ENCODE measurements at places on chromosomes 6 and 20.

DNA sequence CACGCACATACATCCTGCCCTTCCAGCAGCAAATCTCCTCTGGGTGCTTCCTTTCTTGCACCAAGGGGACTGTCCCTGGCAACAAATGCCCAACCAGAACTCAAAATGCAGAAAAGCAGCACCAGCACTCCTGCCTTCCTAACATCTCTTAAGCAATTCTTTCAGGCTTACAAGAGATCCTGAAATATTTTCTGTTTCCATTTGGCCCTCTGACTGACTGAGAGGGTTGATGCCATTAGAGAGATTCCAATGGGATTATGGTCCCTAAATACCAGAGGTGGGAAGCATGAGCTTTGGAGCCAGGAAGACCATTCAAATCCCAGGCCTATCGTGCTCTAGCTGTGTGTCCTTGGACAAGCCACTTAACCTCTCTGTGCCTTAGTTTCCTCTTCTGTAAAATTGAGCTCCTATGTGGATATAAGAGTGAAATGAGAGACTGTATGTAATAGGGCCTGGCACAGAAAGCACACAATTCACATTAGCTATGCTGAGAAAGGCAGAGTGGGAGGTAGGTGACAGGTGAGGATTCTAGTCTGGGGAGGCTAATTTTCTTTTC is 56.8 kb downstream of the PRDM1 start:
- DNase-seq: no peak

- no peak for DNase-seq
Measured at GRCh38 chr20:1712634-1713624, 55.4 kb upstream of the SIRPG start.

DNA sequence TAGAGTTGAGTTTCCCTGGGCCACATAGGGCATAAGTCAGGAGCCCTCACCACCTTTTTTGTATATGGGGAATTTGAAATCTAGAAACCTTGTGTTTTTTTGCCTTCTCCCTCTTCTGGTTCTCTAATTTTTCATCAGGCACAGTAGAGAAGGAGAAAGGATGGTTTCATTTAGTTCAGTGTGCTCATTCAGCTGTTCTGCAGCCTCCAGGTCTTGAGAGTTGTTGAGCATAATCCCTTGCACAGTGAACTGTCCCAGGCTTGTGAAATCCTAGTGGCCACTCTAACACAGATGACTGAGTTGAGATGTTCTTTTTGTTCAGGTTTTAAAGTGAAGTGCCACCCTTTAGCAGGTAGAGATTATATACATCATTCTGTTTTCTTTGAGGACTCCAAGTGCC is 183.5 kb downstream of the CDKAL1 start:
- DNase-seq: no peak

DNA sequence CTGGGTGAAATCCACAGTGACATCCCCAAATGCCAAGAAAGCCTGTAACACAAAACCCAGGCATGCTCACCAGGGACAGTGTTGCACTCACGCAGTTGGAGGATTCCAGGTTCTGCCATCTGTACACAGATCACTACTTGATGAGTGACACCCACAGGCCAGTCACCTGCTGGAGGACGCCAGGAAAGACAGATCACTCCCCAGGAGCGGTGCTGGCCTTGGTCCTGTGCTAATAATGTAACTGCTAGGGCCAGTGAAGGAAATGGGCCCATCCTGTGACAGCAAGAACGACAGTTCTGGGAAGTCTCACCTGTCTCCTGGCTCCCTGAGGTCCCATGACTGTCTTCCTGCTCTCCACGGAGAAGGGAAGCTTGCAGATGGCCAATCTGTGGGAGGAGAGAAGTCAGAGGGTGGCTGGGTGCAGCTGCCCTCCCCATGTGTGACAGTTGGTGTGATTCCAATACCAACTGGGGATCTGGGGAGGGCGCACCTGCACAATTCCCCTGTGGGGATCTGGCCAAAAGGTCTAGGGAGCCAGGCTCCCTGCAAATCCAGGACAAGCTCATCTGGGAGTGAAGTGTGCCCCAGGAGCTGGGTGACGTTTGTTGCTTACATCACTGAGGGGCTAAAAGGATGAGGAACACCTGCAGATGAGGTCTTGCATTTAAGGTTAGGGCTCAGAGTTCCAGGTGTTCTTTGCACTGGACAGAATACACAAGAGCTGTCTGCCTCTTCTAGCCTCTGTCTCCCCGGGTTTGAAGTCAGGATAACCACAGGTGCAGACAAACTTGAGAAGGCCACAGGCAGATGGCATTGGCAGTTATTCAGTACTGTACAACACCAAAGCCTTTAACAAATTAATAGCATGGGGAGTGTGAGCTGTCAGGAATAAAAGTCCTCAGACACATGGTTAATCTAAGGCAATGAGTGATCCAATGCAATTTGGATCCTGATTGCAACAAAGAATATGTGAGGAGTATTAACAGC is 10.3 kb downstream of the ZNF337 start:
- no peak for DNase-seq

GRCh38 chr6:121595646-121596045 is 160.2 kb downstream of the GJA1 start:
- DNase-seq: no peak

GRCh38 chr6:131331873-131332781 is 196.9 kb downstream of the AKAP7 start:
- no peak for DNase-seq

DNA sequence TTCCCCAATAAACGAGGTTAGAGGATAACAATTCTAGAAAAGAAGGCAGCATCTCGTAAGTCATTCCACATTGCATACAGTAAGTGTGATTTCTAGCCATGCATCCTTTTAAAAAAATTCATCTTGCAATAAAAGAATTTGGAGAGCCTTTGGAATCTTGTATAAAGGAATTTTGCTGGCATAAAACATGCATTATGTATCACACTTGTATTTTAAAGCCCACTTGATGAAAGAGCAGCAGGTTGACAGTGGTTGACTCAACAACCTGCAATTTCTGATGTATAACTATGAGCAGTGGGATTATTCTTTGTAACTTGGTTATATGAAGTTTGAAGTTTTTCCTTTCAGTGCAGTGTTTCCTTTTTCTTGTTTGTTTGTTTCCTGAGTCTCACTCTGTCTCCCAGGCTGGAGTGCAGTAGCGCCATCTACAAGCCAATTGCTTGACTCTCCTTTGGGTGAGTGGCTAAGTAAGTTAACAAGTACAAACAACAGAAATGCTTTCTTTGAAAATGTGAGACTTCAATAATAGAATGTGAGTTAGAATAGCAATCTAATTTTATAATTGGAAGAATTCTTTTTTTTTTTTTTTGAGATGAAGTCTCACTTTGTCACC is 39.9 kb downstream of the JARID2 start:
- DNase-seq: no peak

DNA sequence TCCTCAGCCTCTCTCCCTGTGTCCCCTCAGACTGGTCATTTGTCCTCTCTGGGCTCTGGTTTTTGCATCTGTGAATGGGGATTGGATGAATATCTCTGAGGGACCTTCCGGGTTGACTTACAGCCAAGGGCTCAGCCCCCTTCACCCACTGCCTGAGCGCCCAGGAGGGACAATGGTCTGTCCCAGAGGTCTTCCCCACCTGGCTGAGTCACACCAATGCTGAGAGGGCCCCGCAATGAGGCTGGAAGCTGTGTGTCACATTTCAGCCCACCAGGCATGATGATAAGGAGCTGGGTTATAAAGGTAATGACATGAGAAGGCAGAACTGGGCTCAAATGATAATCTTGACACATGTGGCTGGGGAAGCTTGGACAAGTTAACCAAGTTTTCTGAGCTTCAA is 70.5 kb downstream of the TOX2 start:
- no peak for DNase-seq

- DNase-seq: no peak
Measured at GRCh38 chr20:38216201-38216600, 44.3 kb downstream of the KIAA1755 start.

GRCh38 chr6:166610069-166610468 is 17.0 kb downstream of the RPS6KA2 start:
- no peak for DNase-seq

DNA sequence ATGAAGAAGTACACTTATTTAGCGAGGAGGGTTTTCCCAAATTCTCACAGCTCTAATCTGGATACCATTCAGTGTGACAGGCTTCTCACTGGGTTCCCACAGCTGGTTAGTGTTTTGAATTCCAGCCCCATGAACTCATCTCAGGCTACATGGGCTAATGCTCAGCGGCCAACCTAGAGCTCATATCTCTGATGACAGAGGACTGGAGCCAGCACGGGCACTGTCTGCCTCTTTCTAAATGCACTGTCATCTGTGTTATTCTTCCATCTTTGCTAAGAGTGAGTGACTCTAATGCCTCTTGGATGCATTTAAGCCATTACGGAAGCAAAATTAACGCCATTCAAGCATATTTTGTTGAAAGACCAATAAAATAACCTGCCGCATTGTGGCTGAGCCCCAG is 308.9 kb upstream of the JAG1 start:
- DNase-seq: no peak

- no peak for DNase-seq
Measured at GRCh38 chr6:155958550-155958949, 502.9 kb upstream of the NOX3 start.

DNA sequence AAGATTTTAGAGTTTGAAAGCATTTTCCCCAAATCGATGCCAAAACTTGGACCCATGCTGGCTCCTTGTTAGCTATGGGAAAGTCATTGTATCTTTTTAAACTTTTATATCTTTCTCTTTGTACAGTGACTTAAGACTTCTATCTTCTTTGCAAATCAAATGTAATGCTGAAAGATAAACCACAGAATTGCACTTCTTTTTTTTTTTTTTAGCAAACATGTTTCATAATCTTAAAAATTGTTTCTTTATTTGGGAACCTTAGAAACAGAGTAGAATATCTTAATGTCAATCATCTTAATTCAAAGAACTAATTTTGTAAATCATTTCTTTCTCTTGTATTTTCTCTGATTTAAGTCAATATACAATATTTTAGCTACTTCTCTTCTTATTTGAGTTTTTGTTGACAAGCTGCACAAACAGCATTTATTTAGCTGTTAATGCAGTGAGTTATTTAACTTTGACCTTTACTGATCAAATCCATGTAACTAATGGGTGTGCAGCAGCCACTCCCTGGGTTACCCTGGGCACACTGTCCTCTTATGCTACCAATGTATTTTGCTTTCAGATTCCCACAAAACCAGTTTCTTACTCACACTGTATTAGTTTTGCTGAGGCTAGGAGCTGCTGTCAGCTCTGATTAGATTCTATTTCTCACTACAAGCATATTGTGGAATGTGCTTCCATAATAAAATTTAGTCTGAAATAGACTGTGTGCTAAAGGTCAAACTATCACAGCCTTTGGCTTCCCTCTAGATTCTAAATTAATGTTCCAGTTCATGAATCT is 279.6 kb downstream of the ADGB start:
- no peak for DNase-seq

- no peak for DNase-seq
Measured at GRCh38 chr20:34437330-34437986, 74.4 kb downstream of the ITCH start.

- no peak for DNase-seq
Measured at GRCh38 chr6:80523010-80523409, 416.5 kb downstream of the BCKDHB start.

- no peak for DNase-seq
Measured at GRCh38 chr20:35544436-35544835, 2.6 kb downstream of the ERGIC3 start.

- DNase-seq: no peak
Measured at GRCh38 chr20:33893314-33893713, 82.2 kb downstream of the CHMP4B start.

GRCh38 chr6:150024646-150025155 is 631 bp downstream of the RAET1L start:
- no peak for DNase-seq

DNA sequence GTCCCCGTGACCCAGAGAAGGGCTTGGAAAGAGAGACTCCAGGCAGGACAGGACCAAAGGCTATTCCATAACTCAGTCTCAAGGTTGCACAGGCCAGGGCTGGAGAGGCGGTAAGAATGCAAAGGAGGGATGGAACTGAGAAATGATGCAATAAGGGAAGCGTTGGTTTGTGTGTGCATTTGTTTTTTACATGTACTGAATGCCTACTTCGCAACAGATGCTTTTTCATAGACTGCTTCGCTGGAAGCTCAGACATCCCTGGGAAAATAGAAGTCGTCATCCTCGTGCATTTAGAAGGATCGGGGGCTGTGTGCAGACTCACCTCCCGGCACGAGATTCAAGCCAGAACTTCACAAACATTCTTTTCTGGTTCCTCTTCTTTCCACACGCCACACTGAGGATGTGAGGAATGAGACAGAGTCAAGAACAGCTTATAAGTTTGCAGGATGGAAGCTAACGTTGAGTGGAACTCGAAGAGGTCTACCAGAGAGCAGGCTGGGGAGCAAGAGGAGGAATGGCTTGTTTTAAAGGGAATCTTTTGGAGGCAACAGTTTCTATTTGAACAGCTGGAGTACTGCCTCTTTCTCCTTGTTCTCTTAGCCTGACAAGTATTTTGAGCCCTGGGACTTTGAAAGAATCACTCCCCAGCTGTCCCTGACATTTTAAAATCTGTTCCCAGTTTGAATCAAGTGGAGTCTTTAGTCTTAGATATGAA is 19.3 kb upstream of the LY86 start:
- no peak for DNase-seq

DNA sequence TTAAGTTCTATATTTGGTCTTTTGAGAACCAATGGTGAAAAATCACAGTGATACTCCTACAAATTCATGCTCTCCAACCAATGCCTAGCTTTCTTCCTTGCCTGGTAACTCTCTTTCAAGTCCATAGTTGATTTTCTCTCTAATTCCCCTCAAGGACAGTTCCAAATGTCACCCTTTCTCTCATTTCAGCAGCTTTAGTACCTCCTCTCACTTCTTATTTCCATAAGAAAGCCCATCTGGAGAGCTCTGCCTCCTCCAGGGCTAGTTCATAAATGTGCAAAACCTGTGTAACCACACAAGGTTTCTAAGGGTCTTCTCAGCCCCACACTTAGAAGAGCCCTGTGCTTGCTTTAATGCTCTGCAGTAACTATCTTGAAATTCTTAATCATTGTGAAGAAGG is 155.4 kb upstream of the PLCB4 start:
- DNase-seq: no peak

GRCh38 chr6:3022765-3023662 is 23.3 kb downstream of the NQO2 start:
- no peak for DNase-seq

GRCh38 chr6:85983032-85983659 is 340.5 kb upstream of the SYNCRIP start:
- DNase-seq: no peak

DNA sequence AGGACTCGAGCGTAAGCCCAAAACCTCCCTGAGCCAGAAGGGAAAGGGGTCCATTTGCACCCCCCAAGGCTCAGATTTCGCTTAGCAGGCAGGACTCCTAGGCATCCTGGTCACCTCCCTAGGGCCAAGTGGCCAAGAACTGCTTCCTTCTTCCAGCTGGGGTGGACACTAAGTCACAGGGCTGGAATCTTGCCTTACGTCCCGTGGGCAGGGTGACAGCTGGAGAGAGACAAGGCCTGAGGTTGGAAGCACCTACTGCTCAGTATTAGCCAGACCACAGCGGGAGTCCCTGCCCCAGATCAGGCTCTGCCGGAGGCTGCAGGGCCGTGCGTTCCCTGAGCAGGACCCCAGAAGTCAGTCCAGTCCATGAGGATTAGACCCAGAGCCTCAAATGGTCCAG is 19.7 kb downstream of the LAMA5 start:
- DNase-seq: no peak

- DNase-seq: no peak
Measured at GRCh38 chr6:72133324-72133723, 247.0 kb downstream of the RIMS1 start.

Measured in NCI-H1048 (cell line).